ENCODE measurements at places on chromosomes 6 and 20. TPM values are rescaled to one million over a fixed set of nuclear protein-coding genes. Genes with fewer than 3 reads are reported as not detected.

DNA sequence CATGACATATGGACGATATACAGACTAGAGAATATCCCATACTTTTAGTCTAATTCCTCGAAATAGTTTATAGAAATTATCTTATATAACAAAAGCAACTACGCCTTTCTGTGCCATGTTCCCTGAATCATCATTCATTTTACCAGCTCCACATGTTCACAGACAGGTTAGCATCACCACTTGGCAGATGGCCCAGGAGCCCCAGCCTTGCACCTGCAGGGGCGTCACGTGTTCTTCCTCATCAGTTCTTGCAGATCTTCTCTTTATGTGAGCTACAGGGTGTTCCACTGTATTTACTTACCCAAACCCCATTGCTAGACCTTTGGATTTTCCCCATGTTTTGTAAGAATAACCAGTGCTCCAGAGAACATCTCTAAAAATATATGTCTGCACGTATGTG, 12.6 kb upstream of the BNIP5 start:
- H3K27ac ChIP-seq = no peak overlapping the region
- no peak overlapping the region for H3K4me3 ChIP-seq
- peaks cover 10% of the 10 kb centered on the region for H3K4me1 ChIP-seq

GRCh38 chr6:27312146-27312949, at the start of gene POM121L2:
POM121L2 (minus strand) TSS chr6:27312273; CDS start chr6:27312170, 103 bp downstream.
- peaks cover 2% of the 10 kb centered on the region for H3K4me1 ChIP-seq
- peak; percentile 69 for DNase-seq
- no peak within 1 kb of the TSS for H3K27ac ChIP-seq
- no peaks in the 10 kb centered on the region for H3K36me3 ChIP-seq

DNA sequence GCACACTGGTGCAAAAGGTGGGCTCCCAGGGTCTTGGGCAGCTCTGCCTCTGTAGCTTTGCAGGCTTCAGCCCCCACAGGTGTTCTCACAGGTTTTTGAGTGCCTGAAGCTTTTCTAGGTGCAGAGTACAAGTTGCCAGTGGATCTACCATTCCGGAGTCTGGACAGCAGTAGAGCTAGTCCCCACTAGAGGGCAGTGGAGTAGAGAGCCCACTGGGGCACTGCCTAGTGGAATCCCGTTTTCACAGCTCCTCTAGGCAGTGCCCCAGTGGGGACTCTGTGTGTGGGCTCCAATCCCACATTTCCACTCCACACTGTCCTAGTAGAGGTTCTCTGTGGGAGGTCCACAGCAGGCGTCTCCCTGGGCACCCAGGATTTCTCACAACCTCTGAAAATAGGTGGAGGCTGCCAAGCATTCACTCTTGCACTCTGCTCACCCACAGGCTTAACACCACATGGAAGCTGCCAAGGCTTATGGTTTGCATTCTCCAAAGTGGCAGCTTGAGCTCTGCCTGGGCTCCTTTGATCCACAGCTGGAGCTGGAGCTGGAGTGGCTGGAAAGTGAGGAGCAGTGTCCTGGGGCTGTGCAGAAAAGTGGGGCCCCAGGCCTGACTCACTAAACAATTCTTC, 86.3 kb upstream of the PROKR2 start:
- peak; percentile 26 for DNase-seq
- no peaks in the 10 kb centered on the region for H3K36me3 ChIP-seq
- peaks cover 18% of the 10 kb centered on the region for H3K27me3 ChIP-seq
- H3K27ac ChIP-seq = no peak overlapping the region
- H3K4me3 ChIP-seq = no peak overlapping the region

GRCh38 chr6:17392978-17393891, at the start of gene CAP2:
CAP2 (plus strand) TSS chr6:17393595; CDS start chr6:17421556, 27,961 bp downstream.
- peak within 1 kb of the TSS; percentile 96 for H3K4me3 ChIP-seq
- H3K27ac ChIP-seq = peak within 1 kb of the TSS; percentile 99
- peaks cover 11% of the 10 kb centered on the region for H3K4me1 ChIP-seq
- peaks cover 5% of the 10 kb centered on the region for H3K27me3 ChIP-seq
- peak; percentile 66 for DNase-seq

DNA sequence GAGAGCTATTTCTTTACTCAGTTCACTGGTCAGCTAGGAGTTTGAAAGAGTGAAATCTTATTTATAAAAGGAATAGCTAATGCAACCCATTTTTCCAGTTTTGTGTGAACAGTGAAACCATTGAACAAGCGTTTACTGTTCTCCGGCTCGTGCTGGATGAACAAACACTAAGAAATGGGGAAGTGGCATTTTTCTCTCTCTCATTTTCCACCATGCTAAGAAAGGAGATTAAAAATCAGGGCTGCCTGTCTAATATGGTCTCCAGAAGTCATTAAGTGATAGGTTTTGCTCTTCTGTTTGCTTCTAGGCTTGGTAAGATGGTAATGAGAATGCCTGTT, 774 bp upstream of the SFT2D1 start:
- H3K36me3 ChIP-seq = no peaks in the 10 kb centered on the region
- H3K27me3 ChIP-seq = peaks cover 15% of the 10 kb centered on the region
- peak overlapping the region; percentile 89 for H3K27ac ChIP-seq
- no peak for DNase-seq

DNA sequence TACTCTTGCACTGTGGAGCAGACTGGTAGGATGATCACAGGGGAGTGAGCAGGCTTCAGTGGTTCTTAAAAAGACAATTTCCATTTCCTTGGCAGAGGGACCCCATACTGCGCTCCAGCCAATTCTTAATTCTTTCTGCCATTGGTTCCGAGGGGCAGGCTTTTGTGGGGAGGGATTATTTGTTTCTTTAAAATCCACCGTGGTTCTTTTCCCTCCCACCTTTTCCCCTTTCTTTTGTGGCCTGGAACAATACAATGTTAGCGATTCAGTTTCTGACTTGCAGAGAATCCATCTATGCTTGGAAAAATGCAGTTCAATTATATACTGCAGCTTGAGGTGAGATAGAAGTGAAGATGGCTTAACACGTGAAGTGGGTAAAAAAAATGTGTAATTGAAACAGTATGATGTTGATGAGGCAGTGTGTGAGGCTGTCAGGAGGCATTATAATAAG, 379.0 kb upstream of the FLRT3 start:
- no peaks in the 10 kb centered on the region for H3K27me3 ChIP-seq
- H3K4me1 ChIP-seq = peaks cover 43% of the 10 kb centered on the region
- no peaks in the 10 kb centered on the region for H3K36me3 ChIP-seq
- DNase-seq = no peak

DNA sequence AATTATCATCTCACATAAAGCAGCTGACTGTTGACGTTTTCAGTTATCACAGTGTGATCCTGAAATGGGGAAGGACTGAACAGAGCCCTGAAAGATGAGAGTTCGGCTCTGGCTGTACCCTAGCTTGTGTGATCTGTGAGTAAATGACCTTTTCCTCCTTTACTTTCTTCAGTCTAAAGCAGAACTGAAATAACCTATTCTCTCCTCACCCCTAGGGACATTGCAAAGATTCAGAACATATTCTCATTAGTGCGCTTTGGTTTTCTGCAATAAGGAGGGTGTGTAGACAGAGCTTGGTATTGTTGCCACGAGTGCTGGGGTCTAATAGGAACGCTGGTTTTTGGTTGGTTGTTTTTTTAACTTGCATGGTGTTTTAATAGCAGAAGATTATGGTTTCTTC, 16.7 kb downstream of the FARS2 start:
- no peak overlapping the region for H3K4me3 ChIP-seq
- H3K36me3 ChIP-seq = no peaks in the 10 kb centered on the region
- no peak overlapping the region for H3K27ac ChIP-seq
- no peak for DNase-seq
- H3K27me3 ChIP-seq = peaks cover 10% of the 10 kb centered on the region

DNA sequence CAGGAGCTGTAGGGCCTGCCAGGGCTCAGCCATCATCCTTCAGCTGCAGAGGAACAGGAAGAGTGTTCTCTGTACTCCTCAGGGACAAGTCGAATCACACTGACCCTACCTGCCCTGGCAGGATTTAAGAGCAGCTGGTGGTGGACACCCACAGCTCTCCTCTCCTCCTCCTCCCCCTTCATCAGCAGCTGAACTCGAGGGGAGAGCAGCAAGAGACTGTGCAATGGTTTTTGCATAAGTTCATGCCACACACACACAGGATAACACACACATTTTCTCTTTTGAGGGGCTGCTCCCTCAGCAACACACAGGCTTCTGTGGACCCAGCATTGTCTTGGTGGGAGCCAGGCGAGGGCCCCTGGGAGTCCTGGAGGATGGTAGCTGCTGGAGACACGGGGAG, at the start of gene CST11:
Gene CST11 (minus strand): TSS at position 101 of the 400 bp plus-strand sequence. CDS start 65 bp downstream, at position 36.
- DNase-seq = no peak
- peaks cover 8% of the 10 kb centered on the region for H3K27me3 ChIP-seq
- no peak within 1 kb of the TSS for H3K4me3 ChIP-seq
- no peak within 1 kb of the TSS for H3K27ac ChIP-seq
- H3K36me3 ChIP-seq = no peaks in the 10 kb centered on the region

GRCh38 chr20:38049800-38050199, 16.3 kb downstream of the RPRD1B start:
- H3K27me3 ChIP-seq = no peaks in the 10 kb centered on the region
- peaks cover 18% of the 10 kb centered on the region for H3K4me1 ChIP-seq
- peak overlapping the region; percentile 26 for H3K27ac ChIP-seq
- no peak overlapping the region for H3K4me3 ChIP-seq
- no peak for DNase-seq

DNA sequence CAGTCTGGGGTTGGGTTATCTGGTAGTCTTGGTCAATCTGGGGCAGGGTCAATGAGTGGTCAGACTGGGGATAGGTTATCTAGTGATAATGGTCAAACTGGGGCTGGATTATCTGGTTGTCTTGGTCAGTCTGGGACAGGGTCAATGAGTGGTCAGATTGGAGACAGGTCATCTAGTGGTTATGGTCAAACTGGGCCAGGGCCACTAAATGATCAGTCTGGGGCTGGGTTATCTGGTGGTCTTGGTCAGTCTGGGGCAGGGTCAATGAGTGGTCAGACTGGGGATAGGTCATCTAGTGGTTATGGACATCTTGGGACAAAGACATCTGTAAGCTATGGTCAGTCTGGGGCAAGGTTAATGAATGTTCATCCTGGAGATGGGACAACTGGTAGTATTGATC, 28.5 kb upstream of the BPIFA2 start:
- no peak overlapping the region for H3K27ac ChIP-seq
- no peaks in the 10 kb centered on the region for H3K36me3 ChIP-seq
- no peaks in the 10 kb centered on the region for H3K4me1 ChIP-seq
- H3K27me3 ChIP-seq = peaks cover 34% of the 10 kb centered on the region

GRCh38 chr6:37173493-37174195, 3.7 kb downstream of the PIM1 start:
- H3K27ac ChIP-seq = no peak overlapping the region
- peaks cover under 1% of the 10 kb centered on the region for H3K27me3 ChIP-seq
- DNase-seq = no peak
- no peak overlapping the region for H3K4me3 ChIP-seq

GRCh38 chr6:146860583-146860982, 261.8 kb downstream of the ADGB start:
- H3K4me3 ChIP-seq = no peak overlapping the region
- DNase-seq = no peak
- no peaks in the 10 kb centered on the region for H3K36me3 ChIP-seq
- H3K4me1 ChIP-seq = peaks cover 6% of the 10 kb centered on the region

GRCh38 chr6:155273431-155273830, 9.6 kb downstream of the CLDN20 start:
- H3K36me3 ChIP-seq = peaks cover 7% of the 10 kb centered on the region
- H3K4me3 ChIP-seq = no peak overlapping the region
- no peak for DNase-seq
- peak overlapping the region; percentile 93 for H3K27ac ChIP-seq

DNA sequence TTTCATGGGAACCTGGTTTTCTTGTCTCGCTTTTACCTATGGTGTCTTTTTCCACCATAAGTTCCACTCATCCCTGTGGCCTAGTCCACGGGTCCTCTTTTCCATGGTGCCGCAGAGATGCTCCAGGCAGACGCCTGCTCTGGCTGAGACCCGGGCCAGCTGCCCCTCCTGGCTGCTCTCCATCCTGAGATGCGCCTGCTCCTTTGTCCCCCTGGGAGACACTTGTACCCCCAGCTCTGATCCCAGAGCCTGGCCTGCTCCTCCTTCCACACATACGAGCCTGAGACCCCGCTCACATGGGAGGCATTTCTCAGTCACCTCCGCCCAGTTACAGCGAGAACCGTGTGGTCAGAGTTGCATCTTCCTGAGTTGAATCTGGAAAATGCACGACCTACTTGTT, 29.6 kb downstream of the RNASET2 start:
- peaks cover 5% of the 10 kb centered on the region for H3K36me3 ChIP-seq
- DNase-seq = no peak
- H3K27ac ChIP-seq = no peak overlapping the region
- no peak overlapping the region for H3K4me3 ChIP-seq
- H3K4me1 ChIP-seq = no peaks in the 10 kb centered on the region

DNA sequence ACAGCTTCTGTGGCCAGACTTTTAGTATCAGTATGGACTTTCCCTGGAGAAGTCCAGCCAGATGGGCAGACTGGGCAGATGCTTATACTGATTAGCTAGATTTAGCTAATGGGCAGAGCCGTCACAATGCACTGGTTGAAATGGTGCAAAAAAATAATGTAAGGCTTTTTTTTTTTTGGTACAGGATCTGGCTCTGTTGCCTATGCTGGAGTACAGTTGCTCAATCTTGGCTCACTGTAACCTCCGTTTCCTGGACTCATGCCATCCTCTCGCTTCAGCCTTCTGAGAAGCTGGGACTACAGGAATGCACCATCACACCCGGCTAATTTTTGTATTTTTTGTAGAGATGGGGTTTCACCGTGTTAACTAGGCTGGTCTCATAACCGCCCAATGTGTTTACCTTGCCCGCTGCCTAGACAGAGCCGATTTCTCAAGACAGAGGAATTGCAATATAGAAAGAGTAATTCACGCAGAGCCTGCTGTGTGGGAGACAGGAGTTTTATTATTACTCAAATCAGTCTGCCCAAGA, 16.4 kb upstream of the KIFC1 start:
- peaks cover 16% of the 10 kb centered on the region for H3K4me1 ChIP-seq
- no peaks in the 10 kb centered on the region for H3K36me3 ChIP-seq
- H3K4me3 ChIP-seq = no peak overlapping the region
- no peaks in the 10 kb centered on the region for H3K27me3 ChIP-seq

- no peak for DNase-seq
- H3K27me3 ChIP-seq = no peaks in the 10 kb centered on the region
- no peak overlapping the region for H3K4me3 ChIP-seq
- H3K36me3 ChIP-seq = peaks cover 2% of the 10 kb centered on the region
- H3K27ac ChIP-seq = no peak overlapping the region
These were observed 103.1 kb upstream of the NAA20 start for GRCh38 chr20:19913927-19914614.

- no peaks in the 10 kb centered on the region for H3K36me3 ChIP-seq
- H3K4me3 ChIP-seq = no peak overlapping the region
- peaks cover 10% of the 10 kb centered on the region for H3K4me1 ChIP-seq
- H3K27me3 ChIP-seq = no peaks in the 10 kb centered on the region
These were observed 5.2 kb upstream of the HMGN3 start for GRCh38 chr6:79239536-79240168.

- peaks cover 26% of the 10 kb centered on the region for H3K36me3 ChIP-seq
- peak overlapping the region; percentile 63 for H3K27ac ChIP-seq
- no peaks in the 10 kb centered on the region for H3K27me3 ChIP-seq
- peaks cover 11% of the 10 kb centered on the region for H3K4me1 ChIP-seq
- no peak overlapping the region for H3K4me3 ChIP-seq
- DNase-seq = no peak
These were observed 90.3 kb downstream of the ASXL1 start for GRCh38 chr20:32448306-32449056.

The GSTA1 gene
- 25.8 TPM for total RNA-seq

The COL11A2 gene
- total RNA-seq = 4.3 TPM

The MOCS1 gene
- total RNA-seq = 17.5 TPM

The PPIL6 gene
- 7.9 TPM for total RNA-seq

The CYP24A1 gene
- total RNA-seq = not detected

The CLVS2 gene
- 0.69 TPM for total RNA-seq

The PNPLA1 gene
- total RNA-seq = not detected

Measured in progenitor cell of endocrine pancreas (in vitro differentiated cells).